Lung microvascular endothelial cell (primary cell): ENCODE measurements at places on chromosomes 13 and 19.

- DNase-seq = no peak
Measured at GRCh38 chr13:32474999-32475792, 47.3 kb upstream of the N4BP2L1 start.

DNA sequence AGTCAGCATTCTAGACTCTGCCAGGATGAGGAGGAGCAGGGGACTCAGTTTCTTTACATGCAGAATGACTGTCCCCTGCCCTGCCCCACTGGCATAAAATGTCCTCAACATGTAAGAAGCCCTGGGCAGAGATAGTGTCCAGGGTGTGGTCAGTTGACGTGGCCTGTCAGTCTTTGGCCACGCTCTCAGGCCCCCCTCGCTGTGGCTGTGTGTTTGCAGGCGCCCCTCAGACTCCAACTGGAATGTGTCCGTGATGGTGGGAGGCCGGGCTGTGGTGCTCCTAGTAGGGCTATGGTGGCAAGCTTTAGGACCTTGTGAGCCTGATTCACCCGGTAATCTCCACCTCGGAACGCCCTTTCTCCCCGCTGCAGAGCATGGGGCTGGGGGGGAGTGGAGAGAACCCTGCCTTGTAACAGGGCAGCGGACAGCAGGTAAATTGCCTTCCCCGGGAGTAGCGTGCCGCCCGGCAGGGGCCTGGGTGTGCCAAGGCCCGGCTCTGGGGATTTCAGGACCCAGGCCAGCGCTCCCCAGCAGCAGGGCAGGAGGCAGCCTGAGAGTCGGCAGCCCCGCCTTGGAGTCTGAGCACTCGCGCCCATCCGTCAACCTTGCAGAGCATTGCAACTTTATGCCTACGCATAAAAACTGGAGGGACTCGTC, 62.3 kb downstream of the CHST8 start:
- DNase-seq = peak; percentile 60

- DNase-seq = no peak
Measured at GRCh38 chr19:3844596-3844995, 24.2 kb downstream of the ZFR2 start.

DNA sequence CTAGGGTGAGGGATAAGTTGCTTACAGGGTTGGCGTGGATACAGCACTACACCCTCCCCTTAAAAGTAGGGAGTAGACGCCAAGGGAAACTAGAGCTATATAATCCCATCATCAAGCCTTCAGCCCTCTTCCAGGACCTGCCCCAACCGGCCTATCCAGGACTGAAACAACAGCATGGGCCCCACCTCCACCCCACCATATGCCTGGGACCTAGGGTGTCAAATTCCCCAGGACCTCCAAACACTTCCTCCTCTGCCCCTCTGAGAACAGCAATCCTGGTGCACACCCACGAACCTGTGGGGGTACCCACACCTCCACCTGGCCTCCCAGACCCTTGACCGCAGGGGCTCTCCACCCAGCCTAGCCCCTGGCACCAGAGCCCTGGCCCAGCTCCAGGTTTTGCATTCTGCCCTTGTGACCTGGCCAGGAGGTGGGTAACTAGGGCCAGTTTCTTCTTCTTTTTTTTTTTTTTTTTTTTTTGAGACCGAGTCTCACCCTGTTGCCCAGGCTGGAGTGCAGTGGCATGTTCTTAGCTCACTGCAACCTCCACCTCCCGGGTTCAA, 1.4 kb upstream of the CYP2F1 start:
- DNase-seq = no peak

- DNase-seq = no peak
Measured at GRCh38 chr19:455851-456546, 4.8 kb downstream of the SHC2 start.

DNA sequence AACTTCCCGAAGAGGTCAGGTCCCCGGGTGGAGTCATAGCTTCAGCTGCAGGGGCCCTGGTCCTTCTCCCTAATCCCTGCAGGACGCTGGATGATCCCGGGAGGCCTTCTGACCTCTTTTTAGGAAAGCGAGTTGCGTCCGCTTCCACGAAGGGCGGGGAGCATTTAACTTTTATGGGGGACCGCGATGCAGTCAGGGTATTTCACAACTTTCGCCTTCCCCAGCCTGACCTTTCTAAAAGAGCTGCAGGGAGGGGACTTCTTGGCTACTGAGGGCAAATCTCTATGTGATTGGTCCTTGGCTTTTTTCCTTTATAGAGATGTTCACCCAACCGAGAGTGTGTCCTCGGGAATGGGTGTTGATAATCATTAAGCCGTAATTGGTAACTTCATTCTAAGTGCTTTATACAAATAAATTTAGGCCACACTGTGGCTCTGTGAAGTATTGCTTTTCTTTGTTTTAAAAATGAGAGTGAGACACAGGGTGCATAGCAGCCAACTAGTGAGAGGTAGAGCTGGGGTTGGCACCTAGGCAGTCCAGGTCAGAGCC, 778 bp downstream of the ZNF230 start:
- DNase-seq = peak; percentile 16

DNA sequence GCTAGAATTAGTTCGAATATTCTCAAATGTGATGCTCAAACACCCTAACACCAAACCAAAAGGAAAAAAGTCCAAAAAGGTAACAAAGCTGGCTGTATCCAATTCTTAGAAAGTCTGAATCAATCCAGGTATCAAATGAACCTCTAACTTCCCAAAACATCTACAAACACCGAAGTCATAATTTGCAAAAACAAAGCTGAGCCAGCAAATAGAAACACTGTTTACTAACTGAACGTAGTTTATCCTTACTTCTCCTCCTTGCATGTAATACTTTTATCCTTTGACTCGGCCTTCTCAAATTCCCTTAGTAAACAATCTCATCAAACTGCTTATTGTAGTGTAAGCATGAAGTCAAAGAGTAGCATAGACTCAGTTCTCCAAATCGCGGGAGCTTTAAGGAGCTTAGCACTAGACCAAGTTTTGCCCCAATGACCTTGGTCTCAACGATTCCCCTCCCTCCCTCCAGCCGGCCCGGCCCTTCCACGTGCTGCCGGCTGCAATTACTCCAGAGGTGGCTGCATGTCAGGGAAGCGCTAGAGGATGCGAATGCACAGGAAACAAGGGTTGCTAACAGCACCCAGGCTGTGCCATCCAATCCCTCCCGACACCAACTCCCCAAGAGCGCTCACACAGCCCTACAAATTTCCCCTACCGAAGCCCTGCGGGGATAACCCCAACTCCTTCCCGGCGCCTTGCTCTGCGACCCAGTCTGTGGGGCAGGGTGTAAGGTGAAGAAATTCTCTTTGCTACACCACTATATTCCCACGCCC, 693 bp downstream of the XPO4 start:
- DNase-seq = peak; percentile 44

GRCh38 chr19:29216021-29216420, 3.1 kb upstream of the UQCRFS1 start:
- DNase-seq = no peak

DNA sequence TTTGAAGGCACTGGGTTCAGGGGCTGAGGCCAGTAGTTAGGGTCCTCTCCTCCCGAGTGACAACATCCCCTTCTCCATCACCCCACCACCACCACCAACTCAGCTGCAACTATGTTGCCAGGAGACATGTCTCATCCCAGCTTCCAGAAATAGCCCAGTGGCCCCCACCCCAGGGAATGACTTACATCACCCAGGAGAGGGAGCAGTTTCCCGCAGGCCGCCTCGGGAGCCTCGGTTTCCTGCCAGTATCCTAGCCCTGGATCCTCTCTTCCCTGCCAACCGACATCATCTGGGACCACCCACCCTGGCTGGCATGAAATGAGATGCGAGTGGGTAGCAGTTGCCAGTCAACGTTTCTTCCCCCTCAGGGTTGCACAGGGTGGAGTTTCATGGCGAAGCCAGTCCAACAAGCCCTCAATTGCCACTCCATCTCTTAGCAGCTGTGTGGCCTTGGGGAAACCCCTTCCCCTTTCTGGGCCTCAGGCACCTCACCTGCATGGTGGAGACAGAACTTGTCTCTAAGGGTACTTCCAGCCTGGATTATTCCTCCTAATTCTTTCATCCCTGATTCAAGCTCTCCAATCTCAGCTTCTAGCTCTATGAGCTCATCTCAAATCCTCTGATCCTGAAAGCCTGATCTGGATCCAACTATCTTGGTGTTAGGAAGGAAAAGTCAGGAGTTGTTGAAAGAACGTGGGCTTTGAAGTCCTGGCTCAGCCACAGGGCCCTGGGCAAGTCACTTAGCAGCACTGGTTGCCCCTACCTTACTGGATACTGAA, 3.9 kb upstream of the GSK3A start:
- DNase-seq = peak; percentile 80

DNA sequence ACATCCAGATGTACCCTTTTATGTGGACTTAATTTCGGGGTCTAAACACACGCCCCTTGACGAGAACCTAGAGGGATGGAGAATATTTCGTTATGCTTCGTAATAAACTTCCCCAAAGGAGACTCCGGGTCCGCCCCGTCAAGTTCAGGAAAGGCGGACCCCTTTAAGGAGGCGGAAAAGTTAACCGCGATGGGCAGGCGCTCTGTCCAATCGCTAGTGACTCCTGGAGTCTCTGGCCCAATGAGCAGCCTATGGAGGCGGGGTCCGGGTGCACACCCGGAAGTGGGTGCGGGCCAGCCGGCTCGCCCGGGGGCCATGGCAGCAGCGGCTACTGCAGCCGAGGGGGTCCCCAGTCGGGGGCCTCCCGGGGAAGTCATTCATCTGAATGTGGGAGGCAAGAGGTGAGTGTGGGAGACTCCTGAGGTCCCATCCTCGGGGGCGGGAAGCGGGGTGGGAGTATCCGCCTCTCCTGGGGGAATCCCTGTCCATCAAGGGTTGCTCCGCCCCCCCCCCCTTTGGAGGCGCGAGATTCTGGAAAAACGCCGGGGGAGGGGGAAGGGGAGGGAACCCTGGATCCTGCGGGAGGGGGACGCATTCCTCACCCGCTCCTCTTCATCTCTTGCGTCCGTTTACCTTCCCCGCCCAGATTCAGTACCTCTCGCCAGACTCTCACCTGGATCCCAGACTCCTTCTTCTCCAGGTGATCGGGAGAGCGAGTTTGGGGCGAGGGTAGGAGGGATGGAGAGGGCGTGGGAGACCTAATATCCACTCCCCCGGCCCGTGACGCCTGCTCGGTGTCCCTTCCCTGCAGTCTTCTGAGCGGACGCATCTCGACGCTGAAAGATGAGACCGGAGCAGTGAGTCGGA, at the start of gene SHKBP1:
TSS of gene SHKBP1 (plus strand) at position 289 of the 867 bp plus-strand sequence. CDS start at position 316, 27 bp downstream.
- peak; percentile 94 for DNase-seq

DNA sequence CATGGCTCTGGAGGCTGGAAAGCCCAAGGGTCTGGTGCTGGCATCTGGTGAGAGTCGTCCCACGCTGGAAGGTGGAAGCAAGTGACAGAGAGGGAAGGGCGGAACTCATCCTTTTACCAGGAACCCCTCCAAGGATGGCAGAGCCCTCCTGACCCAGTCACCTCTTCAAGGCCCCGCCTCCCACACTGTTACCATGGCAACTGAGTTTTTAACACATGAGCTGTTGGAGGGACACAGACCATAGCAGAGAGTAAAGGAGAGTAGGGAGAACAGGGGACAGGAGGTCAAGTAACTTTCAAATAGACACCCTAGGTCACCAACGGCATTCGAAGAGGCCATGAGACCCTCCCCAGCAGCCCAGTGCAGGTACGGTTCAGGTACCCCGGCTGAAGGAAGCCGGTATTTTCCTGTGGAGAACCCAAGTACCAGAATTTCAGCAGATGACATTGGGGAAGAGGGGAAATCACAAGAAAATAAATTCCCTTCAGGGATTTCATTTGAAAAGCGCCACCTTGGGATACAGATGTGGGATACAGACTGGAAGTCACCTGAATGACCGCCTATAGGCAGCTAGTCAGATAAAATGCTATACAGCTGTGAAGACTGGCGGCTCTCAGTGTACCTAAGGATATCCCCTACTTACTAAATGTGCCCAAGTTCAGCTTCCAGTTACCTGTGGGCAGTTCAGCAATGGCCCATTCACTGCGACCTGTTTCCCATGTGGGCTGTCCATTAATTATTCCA, 8.0 kb downstream of the IL17D start:
- DNase-seq = no peak

DNA sequence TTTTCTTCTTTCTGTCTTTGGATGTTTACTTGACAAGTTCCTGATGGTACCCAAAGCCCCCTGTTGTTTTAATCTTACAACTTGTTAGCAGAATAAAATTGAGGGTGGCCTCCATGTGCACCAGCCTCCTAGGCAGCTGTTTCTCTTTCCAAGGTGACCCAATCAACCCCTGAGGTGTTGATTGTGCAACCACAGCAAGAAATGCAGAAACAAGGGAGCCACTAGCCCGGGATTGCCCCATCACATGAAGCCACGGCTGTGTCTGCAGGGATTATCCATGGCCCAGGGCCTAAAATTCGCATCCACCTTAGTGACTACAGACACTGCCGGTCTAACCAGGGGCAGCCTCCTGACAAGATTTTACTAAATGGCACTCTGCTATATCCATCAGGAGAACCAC, 14.4 kb downstream of the CEACAM4 start:
- DNase-seq = no peak

GRCh38 chr13:25541434-25542123, 169.8 kb downstream of the ATP8A2 start:
- DNase-seq = no peak

- DNase-seq = no peak
Measured at GRCh38 chr19:49699364-49699763, 8.4 kb downstream of the CPT1C start.

DNA sequence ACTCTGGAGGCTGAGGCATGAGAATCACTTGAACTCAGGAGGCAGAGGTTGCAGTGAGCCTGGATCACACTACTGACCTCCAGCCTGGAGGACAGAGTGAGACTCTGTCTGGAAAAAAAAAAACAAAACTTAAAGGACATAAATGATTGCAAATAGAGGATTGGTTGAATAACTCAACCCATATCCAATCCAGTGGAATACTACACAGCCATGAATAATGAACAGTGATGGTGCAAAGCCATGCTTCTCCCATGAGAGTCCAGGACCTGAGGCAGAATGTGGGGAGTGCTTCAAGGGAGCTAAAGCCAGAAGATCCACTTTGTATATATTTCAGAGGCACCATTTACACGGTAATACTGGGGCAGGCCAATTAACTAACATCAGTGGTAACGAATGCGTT, 2.2 kb upstream of the CEACAM18 start:
- no peak for DNase-seq

DNA sequence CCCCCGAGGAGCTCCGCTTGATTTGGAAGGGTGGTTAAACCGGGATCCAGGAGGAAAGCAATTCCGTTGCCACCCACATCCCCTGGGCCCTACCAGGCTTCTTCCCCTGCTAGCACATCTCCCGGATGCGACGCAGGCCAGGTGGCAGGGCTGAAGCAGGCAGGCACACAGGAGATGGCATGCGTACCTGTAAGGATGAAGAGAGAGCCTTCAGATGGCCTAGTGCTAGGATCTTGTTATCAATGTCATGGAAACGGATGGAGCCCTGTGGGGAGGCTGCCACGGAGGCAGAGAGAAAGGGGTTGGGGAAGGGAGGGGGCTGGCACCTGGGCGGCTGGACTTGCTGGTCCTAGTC, 8.5 kb upstream of the SOX1 start:
- DNase-seq = no peak

DNA sequence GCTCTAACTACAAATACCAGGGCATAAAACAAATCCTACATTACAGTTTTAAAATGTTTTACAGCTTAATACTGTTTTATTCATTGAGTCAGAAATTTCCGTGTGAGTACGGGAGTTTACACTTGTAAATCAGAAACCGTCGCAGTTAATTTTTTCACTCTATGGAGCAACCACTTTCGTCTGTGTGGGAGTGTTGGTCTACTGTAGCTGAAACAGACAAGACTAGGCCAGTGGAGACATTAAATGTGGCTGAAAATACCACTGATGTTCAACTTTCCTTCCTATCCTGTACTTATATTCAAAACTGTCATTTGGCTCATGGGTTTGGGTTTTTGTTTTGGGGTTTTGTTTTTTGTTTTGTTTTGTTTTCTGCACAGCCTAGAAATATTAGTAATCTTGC, 268.7 kb downstream of the DCT start:
- no peak for DNase-seq
